Naive B cell (primary cell): ENCODE measurements at places on chromosomes 3 and 15. TPM values are rescaled to one million over a fixed set of nuclear protein-coding genes. Genes with fewer than 3 reads are reported as not detected.
A peak's percentile ranks its signal among the peaks of the same experiment; 100 is the strongest.

DNA sequence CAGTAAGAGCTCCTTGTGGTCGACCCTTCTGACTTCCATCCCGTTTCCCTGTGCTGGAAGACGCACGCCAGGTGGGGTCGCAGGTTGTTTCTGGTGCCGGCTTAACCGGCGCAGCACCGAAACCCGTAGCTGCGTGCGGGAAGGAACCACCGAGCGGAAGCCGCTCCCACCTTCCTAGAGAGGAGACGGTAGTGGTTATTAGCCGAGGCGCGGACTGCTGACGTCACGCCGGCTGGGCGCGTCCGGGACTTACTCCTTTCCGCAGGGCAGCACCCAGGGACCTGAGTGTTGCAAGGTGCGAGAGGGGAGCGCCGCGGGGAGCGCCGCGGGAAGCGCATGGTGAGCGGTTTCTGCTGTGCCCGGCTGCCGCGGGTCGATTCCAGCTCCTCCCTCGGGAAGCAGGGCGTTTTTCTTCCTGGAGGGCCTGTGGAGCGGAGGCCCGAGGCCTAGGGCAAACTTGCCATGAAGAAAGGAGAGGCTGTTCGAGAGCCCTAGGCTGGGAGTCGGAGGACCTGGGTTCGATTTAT, at the start of gene ZNF501:
Gene ZNF501, plus strand, starts transcription at position 252 of the 527 bp plus-strand sequence. CDS start 4,787 bp downstream, outside the sequence.
- DNase-seq, result peak; percentile 79

DNA sequence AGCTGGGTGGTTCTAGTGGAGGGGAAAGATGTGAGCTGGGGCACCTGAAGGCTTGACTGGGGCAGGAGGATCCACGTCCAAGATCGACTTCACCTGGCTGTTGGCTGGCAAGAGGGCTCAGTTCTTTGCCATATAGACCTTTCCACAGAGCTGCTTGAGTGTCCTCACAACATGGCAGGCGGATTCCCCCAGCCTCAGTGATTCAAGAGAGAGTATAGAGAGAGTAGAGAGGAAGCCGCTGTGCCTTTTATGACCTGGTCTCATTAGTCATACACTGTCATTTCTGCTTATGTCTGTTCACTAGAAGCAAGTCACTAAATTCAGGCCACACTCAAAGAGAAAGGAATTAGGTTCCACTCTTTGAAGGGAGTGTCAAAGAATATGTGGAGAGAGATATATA, 101.6 kb downstream of the APBA2 start:
- no peak for DNase-seq

DNA sequence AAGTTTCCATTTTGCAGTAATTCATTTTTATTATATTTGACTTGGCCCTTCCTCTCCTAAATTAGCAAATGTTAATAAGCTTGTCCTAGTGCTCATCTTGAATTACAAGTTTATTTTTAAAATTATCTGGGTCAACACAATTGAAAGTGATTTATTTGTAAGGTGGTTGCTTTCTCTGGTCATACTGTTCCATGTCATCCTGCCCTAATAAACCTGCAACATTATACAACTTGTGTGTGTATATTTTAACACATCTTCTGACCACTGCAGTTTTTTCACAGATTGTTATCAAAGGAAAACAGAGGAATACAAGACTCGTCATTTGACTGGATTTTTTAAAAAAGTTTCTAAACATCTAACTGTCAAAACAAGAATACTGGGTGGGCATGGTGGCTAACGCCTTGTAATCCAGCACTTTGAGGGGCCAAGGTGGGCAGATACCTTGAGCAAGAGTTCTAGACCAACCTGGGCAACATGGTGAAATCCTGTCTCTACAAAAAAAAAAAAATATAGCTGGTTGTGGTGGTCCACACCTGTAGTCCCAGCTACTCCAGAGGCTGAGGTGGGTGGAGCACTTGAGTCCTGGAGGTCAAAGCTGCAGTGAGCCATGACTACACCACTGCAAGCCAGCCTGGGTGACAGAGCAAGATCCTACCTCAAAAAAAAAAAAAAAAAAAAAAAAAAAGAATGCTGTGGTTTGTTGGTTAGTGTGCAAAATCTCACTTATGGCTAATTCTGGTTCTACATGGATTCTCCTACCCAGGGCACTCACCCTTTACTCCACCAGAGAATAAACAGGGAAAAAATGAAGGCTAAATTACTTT, 5.0 kb upstream of the LRRFIP2 start:
- no peak for DNase-seq

DNA sequence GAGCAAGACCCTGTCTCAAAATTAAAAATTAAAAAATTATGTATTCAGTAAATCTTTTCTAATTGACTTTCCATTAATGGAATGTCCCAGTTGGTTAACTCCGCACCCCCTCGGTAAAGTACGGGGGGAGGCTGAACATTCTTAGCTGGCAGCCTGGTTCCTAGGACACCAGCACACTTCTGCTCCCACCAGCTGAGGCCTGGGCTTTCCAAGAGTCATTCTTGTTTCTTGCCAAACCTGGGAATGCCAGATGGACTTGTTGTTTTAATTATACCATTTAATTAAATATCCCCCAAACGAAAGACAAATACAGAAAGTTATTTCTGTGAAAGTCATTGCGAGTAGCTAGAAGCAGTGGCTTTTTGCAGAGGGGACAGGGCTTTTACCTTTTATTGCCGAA, 179.4 kb downstream of the VGLL4 start:
- no peak for DNase-seq

DNA sequence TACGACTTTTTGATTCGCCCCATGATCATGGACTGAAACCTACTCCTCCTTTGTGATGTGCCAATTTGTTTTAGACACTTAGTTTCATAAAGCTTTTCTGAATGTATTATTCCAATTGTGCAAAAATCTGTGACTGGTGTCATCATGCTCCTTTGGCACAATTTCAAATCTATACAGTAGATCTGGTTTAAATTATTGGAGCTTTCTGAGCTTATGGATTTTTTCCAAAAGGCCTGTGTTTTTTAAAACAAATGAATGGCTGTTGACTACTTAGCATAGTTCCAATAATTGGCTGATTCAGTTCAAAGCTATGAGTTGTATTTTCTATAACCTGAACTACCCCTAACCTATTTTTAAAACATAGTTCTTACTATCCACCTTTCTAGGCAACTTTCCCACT, 282.7 kb downstream of the CNTN3 start:
- DNase-seq, result no peak

- DNase-seq, result no peak
Measured at GRCh38 chr15:57708047-57708446, 1.5 kb downstream of the POLR2M start.

DNA sequence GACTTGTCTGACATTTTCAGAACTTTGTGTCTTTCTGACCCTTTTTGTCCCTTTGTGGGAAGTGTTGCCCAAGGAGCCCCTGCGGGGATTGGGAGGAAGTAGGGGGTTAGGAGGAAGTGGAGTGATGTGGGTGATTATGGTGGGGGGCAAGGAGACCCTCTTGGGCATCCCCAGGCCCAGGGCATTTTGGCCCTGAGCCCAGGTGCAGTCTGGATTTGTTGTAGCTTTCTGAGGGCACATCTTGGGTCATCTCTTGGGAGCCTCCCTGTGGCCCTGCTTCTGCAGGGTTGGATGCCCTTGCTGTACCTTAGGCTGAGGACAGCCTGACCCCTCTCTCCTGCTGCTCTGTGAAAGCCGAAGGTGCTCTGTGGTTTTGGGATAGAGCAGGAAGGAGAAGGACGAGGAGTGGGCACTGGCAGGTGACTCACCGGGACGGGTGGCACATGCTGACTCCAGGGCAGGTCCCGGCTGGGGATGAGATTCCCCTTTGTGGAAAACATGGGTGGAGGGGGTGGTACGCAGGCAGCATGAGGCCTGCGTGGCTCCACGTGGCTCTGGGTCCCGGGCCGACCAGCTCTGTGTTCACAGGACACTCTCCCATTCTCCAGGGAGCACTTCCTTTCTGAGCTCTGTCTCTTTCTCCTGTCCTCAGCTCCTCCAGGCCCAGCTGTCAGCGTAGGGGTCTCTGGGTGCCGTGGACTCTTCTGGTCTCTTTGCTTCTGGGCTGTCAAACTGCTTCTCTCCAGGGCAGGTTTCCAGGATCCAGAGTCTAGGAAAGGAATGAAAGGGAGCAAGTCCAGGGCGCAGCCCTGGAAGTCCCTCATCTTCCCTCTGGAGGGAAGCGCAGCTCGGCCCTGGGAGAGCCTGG, 11.8 kb downstream of the CD276 start:
- no peak for DNase-seq

DNA sequence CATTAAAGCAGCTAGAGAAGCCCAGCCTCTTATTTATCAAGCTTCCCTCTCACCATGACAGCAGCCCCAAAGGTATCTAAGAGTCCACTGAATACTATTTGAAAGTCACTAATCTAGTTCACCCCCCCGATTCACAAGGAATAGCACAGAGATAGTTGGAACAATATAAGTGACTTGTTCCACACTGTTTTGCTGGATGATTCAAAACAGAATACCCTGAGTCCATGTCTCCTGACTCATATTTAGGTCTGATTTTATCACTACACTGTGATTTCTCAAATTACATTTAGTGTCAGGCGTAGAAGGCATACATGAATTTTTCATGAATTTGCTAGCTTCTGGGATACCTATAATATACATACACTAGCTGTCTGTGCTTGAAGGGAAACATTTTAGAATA, 18.7 kb upstream of the EOGT start:
- no peak for DNase-seq

Gene PSTPIP1
- polyA plus RNA-seq, result 19.8 TPM

Gene NPAP1
- polyA plus RNA-seq, result not detected

Gene NUP210
- 38.6 TPM for polyA plus RNA-seq

Gene ERC2
- not detected for polyA plus RNA-seq

Gene ATP13A4
- polyA plus RNA-seq, result 0.70 TPM

Gene GOLGA6B
- not detected for polyA plus RNA-seq
